ENCODE measurements at places on chromosomes 2 and 18.

DNA sequence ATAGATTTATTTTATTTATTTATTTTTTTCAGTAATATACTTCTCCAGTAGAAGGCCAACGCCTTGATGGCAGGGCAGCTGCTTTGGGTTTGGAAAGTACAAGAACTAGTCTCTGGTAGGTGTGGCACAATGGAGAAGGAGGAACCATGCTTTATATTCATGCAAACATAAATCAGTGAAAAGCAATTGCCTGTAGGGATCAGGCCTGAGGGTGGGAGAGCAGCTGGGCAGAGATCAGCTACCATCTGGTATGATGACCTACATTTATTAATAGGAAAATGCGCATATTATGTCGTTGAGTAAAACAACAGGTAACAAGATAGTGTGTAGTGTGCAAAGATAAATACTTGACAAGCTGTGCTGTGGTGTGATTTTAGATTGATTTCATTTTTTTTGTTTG, 120.4 kb upstream of the TLK1 start:
- no peak for DNase-seq

GRCh38 chr18:39862341-39862740, 2092.7 kb upstream of the PIK3C3 start:
- DNase-seq = no peak

DNA sequence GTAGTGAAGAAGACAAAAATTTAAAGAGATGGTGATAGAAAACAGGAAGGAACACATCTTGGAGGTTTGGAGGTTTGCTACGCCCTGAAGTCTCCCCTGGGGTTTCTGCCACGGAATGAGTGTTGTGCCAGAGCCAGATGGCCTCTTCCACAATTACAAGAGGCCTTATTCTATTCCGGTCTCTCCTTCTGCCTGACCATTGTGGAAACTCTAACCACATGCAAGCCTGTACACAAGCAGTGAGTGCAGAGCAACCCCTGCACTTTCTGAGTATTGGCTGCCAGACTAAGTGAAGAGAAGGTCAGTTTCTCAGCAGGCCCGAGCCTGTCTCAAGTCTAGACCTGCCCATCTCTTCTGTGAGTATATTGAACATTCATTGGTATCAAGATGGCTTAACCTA, 22.7 kb upstream of the MYO1B start:
- DNase-seq = no peak

GRCh38 chr2:98506881-98507280, 62.2 kb downstream of the INPP4A start:
- no peak for DNase-seq

- no peak for DNase-seq
Measured at GRCh38 chr2:209990838-209991237, 11.6 kb upstream of the RPE start.

Data from neuronal stem cell (in vitro differentiated cells).